ENCODE measurements at places on chromosomes 4 and X.

- DNase-seq: no peak
Observed at GRCh38 chrX:114252186-114252585, 331.7 kb upstream of the HTR2C start.

GRCh38 chr4:11313157-11313943, 115.3 kb downstream of the HS3ST1 start:
- DNase-seq: no peak

DNA sequence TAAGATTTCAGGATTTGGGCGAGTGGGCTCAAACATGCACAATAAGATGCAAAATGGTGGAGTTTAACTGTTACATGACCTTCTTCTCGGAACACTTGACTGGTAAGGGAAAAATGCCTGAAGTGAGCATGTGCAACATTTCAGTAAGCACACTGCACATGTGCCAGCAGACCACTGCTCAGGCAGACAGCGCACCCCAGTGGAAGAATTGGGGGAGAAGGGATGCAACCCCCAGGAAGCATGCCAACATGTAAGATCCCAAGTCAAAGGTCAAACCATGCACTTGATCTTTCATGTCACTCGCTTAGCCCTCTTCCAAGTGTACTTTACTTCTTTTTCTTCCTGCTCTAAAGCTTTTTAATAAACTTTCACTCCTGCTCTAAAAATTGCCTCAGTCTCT, 256.3 kb downstream of the CENPC start:
- no peak for DNase-seq

DNA sequence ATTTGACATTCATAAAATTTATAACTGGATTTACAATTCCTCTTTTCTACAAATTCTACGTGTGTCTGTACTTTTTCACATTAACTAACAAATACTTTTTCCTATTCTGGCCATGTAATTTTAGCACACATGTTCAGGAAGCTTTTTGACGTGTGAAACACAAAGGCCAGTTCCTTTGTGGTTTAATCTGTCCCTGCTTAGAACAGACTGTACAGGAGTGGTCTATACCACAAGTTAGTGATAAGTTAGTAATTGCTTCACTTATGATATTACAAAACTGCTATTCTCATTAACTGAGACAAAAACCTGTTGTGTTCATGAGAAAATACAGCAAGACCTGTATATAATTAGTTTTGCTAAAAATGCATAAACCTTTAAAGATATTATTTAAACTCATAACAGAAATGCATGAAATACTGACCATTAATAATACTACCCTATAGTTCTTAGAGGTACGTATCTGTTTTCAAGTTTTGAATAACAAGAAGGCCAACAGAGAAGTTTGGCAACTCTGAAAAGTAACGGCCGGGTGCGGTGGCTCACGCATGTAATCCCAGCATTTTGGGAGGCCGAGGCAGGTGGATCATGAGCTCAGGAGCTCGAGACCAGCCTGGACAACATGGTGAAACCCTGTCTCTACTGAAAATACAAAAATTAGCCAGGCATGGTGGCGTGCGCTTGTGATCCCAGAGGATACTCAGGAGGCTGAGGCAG, 13.7 kb upstream of the AREG start:
- no peak for DNase-seq

GRCh38 chr4:153151535-153152455, 52.4 kb upstream of the TRIM2 start:
- no peak for DNase-seq

GRCh38 chr4:177948853-177949252, 506.6 kb upstream of the AGA start:
- DNase-seq: no peak

DNA sequence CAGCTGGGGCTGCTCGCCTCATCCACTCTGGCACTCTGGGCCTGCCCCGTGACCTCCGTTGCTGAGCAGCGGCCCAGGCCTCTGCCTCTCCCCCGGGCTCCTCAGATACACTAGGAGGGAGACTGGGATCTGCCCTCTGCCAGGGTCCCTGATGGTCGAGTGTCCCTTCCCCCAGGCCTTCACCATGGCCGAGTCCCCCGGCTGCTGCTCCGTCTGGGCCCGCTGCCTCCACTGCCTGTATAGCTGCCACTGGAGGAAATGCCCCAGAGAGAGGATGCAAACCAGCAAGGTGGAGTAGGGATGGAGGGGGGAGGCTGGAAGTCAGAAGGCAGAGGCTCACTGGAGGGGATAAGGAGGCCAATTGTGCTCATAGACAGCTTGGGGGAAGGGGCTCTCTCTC, 1.7 kb downstream of the GDPD2 start:
- DNase-seq: no peak

DNA sequence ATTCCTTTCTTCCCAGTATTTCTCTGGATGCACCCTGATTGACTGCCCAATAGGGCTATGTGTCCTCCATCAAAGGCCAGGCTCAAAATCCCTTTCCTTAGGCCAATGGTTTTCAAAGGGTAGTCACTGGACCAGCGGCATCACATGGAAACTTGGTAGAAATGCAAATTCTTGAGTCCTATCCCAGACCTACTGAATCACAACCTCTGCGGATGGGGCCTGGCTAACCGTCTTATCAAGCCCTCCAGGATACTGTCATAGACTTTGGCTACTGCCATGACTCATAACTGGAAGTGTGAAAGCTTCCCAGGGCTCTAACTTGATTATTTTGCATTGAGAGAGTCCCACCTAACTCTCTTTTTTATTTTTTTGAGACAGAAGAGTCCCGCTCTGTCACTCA, 71.9 kb upstream of the TFDP3 start:
- no peak for DNase-seq

GRCh38 chr4:22052076-22052475, 103.5 kb upstream of the KCNIP4 start:
- no peak for DNase-seq

- no peak for DNase-seq
Observed at GRCh38 chrX:149487292-149487691, 17.8 kb downstream of the IDS start.

GRCh38 chrX:84362184-84362838, 139.9 kb downstream of the HDX start:
- DNase-seq: no peak

- no peak for DNase-seq
Observed at GRCh38 chr4:121706595-121707021, 9.8 kb upstream of the ANXA5 start.

DNA sequence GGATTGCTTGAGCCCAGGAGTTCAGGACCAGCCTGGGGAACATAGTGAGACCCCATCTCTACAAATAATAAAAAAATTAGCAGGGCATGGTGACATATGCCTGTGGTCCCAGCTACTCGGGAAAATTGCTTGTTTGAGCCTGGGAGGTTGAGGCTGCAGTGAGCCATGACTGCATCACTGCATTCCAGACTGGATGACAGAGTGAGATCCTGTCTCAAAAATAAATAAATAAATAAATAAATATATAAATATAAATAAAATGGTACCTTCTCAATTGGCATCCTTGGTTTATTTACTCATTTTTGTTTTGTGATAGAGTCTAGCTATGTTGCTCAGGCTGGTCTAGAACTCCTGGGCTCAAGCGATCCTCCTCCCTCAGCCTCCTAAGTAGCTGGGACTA, 144.2 kb downstream of the CHRNA9 start:
- DNase-seq: no peak

DNA sequence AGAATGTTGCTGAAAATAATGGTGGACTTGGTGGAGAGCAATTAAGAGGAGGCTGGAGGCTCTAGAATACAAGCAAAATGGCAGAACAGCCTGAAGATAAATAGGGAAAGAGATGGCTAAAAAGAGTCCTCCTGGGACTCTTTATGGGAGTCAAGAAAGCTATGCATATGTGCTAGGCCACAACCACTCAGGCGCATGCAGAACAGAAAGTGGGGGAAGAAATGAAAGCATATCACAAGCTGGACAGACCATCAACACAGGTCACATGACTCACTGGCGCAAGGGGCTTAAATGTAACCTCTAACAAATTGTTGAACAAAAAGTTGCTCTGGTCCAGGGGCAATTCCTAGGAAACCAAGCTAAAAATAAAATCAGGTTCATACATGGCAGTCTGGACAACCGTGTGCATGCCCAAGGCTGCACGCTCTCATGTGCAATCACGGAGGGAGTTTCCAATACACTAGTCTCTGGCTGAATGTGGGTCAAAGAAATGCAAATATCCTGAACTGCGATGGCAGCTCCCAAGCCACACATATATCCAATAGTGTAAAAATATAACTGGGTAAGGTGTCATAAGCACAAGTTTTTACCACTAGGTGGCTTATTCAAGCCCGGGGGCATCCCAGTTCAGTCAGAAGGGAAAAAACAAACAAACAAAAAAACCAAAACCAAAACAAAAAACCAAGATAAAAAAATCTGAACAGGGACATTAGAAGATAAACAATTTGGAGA, 45.4 kb downstream of the ZNF711 start:
- DNase-seq: no peak

GRCh38 chr4:138181287-138181686, 60.9 kb downstream of the SLC7A11 start:
- DNase-seq: no peak

DNA sequence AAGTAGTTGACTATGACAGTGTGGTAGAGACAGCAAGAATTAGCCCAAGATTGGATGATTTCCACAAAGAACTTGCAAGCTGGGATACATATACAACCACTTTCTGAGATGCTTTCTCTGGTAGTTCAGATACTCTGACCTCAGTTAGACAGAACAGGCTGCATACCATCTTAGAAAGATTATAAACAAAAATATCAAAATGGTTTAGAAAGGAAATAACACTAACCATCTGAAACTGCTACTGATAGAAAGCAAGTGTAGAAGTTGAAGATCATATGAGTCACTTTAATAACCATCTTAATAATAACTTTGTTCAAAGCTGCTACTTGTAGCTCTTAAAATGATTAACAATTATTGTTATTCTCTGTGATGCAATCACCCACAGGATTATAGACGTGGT, 255.4 kb upstream of the TTC29 start:
- no peak for DNase-seq

DNA sequence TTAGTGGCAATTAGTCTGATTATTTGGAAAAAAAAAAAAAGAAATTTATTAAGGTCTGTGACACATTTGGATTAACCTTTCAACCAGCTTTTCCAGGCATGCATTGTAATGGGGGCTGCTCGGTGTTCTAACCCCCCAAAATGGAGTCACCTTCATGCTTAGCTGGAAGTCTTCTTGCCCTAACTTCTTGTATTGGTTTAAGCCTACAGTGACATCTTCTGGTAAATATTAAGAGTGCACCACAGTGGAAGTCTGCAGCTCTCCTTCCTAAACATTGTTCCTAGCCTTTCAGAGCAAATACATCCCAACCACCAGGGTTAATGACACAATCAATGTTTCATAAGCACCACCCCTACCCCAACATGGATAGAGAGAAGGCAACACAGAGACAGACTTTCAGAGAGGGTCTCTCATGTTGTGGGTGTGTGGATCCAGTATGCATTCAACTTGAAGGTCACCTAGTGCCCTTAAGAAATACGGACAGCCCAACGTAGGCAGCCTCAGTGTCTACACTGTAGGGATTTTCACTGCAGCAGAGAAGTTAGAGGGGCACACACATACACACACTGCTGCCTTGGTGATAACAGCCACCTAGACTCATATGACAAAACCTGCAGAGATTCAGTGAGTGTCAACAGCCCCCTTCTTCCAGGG, 142.9 kb upstream of the MBNL3 start:
- DNase-seq: no peak

DNA sequence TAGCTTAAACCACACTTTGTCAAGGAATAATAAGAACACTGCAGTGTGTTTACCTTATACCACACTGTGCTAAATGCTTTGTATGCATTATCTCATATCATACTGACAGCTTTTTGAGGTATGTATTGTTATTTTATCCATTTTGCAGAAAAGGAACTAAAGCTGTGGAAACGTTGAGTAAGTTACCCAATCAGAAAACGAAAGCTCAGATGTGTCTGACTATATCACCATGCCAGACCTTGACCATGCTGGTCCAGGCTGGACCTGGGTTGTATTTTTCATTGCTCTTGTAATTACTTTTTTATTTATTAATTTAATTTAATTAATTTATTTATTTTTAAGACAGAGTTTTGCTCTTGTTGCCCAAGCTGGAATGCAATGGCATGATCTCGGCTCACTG, 2.1 kb downstream of the HSD17B11 start:
- DNase-seq: no peak

- no peak for DNase-seq
Observed at GRCh38 chrX:2656257-2656836, 34.7 kb upstream of the CD99 start.
